CD4-positive, CD25-positive, alpha-beta regulatory T cell (primary cell): ENCODE measurements at places on chromosomes 1 and 21. TPM values are rescaled to one million over a fixed set of nuclear protein-coding genes. Genes with fewer than 3 reads are reported as not detected.

DNA sequence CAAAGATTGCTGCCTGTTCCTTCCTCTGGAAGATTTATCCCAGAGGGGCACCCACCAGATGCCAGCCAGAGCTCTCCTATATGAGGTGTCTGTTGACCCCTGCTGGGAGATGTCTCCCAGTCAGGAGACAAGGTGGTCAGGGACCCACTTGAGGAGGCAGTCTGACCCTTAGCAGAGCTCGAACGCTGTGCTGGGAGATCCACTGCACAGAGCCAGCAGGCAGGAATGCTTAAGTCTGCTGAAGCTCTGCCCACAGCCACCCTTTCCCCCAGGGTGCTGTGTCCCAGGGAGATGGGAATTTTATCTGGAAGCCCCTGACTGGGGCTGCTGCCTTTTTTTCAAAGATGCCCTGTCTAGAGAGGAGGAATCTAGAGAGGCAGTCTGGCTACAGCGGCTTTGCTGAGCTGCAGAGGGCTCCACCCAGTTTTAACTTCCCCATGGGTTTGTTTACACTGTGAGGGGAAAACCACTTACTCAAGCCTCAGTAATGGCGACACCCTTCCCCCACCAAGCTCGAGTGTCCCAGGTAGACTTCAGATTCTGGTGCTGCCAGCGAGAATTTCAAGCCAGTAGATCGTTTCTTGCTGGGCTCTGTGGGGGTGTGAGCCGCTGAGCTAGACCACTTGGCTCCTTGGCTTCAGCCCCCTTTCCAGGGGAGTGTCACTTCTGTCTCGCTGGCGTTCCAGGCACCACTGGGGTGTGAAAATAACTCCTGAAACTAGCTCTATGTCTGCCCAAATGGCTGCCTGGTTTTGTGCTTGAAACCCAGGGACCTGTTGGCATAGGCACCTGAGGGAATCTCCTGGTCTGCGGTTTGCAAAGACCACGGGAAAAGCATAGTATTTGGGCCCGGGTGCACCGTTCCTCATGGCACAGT lies 51.1 kb upstream of the PDC start:
- no peak for DNase-seq

- no peak for DNase-seq
Observed at GRCh38 chr1:241408170-241408569, 51.2 kb upstream of the RGS7 start.

GRCh38 chr1:227134686-227135314 lies 183.5 kb downstream of the CDC42BPA start:
- no peak for DNase-seq

DNA sequence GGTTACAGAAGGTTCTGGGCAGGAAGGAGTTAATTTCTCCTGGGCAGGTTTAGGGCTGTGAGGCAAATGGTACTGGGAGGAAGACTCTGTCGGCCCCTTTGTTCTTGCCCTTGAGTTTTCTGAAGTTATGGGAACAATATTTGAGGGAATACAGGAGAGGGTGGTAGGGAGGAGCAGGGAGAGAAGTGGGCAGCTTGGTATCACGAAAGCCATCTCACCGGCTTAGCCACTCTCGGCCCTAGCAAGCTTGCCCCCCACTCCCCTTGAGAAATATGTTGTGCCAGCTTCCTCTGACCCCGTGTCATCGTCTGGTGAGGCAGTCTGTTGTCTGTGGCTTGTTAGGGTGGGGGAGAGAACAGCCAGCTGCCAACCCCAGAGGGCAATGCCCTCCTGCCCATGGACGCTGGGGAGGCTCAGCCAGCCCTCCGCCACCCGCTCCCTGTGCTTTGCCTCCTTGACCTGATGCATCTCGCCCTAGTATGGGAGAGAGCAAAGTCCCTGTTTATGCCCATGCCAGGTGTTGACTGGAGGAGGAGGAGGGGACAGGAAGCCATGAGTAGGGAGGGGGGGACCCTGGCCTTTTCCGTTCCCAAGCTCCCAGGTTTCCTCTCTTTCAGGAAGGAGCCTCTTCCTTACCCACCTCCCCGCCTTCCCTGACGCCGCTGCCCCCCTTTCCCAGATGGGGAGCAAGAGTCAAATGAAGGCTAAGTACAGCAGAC lies 1.2 kb downstream of the EFNA1 start:
- no peak for DNase-seq

- DNase-seq = no peak
Observed at GRCh38 chr21:45178070-45178608, 103.8 kb downstream of the ADARB1 start.

DNA sequence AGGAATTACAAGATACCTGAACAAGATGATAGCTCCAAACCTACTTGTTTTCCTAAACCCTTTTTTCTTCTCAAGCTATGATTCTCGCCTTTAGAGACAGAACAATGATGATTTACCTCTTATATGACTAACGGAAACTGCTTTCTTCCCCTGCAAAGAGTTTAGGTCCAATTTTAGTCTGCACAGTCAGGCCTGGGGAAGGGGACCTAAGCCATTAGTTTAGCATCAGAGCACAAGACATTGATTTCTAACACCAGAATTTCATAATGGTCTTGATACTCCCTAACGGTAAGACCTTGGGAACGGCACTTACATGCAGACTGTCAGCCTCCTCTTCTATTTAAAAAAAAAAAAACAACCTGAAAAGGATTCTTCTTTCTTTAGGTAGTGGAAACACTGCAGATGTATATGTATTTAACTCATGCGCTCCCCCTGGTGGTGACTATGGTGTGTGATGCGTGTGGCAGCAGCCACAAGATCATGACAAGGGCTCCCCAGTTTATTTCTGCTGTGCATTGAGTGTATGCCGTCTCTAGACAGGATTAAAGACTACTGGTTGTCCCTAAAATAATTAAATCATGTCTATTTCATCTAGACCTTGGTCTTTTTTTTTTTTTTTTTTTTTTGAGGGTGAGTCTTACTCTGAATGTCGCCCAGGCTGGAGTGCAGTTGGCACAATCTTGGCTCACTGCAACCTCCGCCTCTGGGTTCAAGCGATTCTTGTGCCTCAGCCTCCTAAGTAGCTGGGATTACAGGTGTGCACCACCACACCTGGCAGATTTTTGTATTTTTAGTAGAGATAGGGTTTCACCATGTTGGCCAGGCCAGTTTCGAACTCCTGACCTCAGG lies 37.3 kb upstream of the TMEM222 start:
- DNase-seq = peak; percentile 88

DNA sequence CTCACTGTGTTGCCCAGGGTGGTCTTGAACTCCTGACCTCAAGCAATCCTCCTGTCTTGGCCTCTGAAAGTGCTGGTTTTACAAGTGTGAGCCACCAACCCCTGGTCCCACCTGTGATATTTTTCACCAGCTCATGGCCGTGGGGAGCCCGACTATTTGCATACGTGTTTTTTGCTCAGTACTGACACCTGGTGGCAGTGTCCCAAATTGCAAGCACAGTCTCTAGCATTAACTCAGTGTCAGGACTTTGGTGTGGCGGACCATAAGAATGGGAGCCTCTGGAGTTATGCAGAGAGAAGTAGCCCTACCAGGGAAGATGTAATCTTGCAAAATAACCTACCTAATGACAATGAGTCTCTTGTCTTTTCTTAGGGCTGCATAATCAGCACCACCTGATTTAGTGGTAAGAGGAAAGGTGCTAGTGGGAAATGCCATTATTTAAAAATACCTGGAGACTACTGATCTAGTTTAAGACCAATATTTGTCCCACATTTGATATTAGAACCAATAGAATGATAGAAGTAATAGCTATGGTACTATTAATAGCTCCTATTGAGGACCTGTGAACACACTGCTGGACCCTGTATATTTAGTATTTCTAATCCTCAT lies 305.4 kb downstream of the DISC1 start:
- DNase-seq = peak; percentile 12

GRCh38 chr1:1754051-1754815 lies 24.0 kb downstream of the NADK start:
- DNase-seq = no peak

DNA sequence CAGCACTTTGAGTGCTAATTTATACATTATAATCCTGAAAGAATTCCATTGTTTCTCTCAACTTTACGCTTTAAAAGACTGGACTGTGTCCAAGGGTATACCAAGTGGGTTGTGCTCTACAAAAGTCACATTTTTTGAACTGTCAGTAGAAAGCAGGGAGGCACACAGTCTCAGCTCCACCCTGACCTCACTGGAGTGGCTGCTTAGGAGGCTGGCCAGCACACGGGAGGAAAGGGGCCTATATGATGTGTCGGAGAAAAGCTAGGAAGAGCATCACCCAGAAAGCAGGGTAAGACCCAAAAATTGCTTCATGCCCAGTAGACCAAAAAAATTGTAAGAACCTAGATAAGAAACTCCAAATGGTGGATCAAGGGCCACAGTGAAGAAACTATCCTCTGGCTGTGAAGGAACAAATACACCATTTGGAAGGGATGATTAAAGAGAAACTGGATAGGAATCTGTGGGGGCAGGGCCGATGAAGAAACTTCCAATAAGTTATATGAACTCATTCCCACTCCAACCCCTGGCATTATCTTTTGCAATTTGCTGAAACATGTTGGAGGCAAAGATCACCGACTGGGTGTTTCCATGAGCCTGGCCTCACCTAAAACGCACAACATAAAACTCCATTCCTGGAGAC lies 1.9 kb downstream of the S100A10 start:
- no peak for DNase-seq

DNA sequence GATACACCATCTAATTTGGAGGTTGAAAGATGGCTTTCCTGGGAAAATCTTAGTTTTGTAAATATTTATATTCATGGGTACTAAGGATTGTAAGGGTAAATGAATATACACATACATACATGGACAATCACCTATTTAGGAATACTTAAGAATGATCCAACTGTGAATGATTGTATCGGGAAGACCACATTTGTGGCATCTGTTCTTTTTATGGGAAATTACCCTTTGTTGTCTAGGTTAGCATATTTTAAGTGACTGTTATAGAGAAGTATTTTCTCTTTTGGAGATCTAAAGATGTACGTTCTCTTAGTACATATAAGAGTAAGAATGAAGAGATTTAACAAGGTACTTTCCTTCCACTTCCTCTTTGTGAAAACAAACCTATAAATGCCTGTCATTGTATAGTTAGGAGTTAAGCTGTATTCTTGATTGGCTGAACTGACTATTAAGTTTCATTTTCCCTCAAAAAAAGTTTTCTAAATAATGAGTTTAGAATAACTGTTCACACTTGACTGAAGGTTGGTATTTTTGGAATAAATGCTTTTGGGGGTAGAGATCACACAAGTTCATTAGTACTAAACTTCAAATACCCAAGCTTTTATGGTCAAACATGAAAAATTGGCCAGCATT lies 26.7 kb downstream of the SNX7 start:
- no peak for DNase-seq

- DNase-seq = no peak
Observed at GRCh38 chr1:14106126-14106525, 406.1 kb downstream of the PRDM2 start.

DNA sequence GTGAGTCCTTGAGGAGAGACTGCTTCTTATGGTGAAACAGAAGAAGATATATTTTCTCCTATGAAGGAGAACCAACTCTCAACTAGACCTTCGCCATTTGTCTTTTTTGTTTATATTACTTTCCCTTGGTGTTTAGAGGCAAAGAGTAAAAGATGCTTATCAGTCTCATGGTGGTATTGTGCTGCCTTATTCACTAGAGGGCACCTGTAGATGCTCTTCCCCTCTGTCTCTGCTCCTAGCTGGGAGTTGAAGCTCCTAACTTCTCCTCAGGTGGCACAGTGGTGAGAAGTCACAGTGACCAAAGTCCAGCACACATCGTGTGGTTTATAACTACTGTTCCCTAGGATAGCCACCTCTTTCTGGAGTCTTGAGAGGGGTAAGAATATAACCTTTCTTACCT lies 1359.6 kb downstream of the PLA2G4A start:
- no peak for DNase-seq

- DNase-seq = no peak
Observed at GRCh38 chr1:10438677-10439163, 8.5 kb downstream of the CENPS start.

AUNIP gene
- polyA plus RNA-seq = 0.15 TPM

FALEC gene
- polyA plus RNA-seq = not detected

GSTM1 gene
- 53.4 TPM for polyA plus RNA-seq

RNF220 gene
- 73.2 TPM for polyA plus RNA-seq

C1QC gene
- polyA plus RNA-seq = not detected

CBS gene
- not detected for polyA plus RNA-seq
